ENCODE measurements at places on chromosomes 4 and X.
A peak's percentile ranks its signal among the peaks of the same experiment; 100 is the strongest.

DNA sequence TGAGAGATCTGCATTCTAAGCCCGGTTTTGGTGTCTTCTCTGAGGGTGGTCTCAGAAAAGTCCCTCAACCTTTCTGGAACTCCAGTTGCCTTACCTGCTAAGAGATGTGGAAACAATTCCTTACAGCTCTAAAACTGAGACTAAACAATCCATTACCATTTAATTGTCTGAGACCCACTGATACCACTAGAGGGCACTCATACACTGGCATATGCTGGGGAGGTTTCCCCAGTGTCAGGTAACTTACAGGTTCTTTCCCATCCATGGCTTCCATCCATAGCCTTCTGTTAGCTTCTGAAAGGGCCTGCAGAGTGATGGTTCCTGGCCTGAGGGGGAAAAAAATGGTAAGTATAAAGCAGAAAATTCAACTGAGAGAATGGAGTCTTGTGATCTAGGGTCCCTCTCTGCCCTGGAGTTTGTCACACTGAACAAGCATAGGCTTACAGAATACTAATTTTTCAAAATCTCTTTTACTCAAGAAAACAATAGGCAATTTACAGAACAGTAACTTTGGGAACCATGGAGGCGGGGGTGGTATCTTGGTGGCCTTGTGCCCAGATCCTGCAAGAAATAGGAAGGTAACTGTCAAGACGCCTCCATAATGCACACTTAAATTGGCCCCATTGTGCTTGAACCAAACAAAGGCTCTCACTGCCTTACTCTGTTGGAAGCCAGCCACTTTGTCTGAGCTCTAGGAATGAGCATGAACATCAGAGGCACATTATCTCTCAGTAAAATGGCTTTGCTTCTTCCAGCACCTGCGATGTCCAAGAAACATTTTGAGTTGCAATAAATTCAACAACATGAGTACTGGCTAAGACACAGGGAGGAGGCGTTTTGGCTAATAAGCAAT, 236.1 kb downstream of the OPHN1 start:
- 0 out of 2 replicates have a peak, but pooled peaks cover 1% of the 10 kb centered on the region for H3K36me3 ChIP-seq
- no peaks in the 10 kb centered on the region for H3K27me3 ChIP-seq
- H3K4me1 ChIP-seq = no peaks in the 10 kb centered on the region
- peak; percentile 57 for DNase-seq
- no peak overlapping the region for H3K4me3 ChIP-seq

- no peak for DNase-seq
- no peak overlapping the region for H3K4me3 ChIP-seq
- no peaks in the 10 kb centered on the region for H3K4me1 ChIP-seq
- no peaks in the 10 kb centered on the region for H3K27me3 ChIP-seq
- no peaks in the 10 kb centered on the region for H3K36me3 ChIP-seq
Observed at GRCh38 chr4:65033899-65034298, 624.6 kb upstream of the TECRL start.

DNA sequence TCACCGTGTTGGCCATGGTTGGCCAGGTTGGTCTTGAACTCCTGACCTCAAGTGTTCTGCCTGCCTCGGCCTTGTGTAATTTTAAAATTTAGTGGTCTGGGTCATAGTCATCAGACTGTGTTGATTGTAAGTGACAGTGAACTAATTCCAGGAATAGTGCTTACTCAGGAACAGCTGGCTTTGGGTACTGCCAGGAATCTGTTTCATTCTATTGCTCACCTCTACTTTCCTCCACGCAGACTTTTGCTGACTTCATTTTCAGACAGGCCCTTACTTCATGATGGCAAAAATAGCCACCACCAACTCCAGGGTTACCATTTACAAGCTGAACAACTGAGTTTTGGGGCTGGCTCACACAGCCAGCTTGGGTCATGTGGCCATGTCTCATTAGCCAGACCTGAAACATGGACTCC, 54.6 kb downstream of the FNIP2 start:
- H3K27me3 ChIP-seq = no peaks in the 10 kb centered on the region
- H3K27ac ChIP-seq = no peak overlapping the region
- peaks cover 25% of the 10 kb centered on the region for H3K4me1 ChIP-seq
- H3K4me3 ChIP-seq = no peak overlapping the region
- H3K36me3 ChIP-seq = no peaks in the 10 kb centered on the region

- H3K27ac ChIP-seq = no peak overlapping the region
- H3K4me3 ChIP-seq = no peak overlapping the region
- H3K4me1 ChIP-seq = peaks cover 3% of the 10 kb centered on the region
- H3K27me3 ChIP-seq = 0 out of 2 replicates have a peak, but pooled peaks cover 2% of the 10 kb centered on the region
- no peak for DNase-seq
Observed at GRCh38 chrX:132214518-132214917, 4.7 kb downstream of the RAP2C start.

DNA sequence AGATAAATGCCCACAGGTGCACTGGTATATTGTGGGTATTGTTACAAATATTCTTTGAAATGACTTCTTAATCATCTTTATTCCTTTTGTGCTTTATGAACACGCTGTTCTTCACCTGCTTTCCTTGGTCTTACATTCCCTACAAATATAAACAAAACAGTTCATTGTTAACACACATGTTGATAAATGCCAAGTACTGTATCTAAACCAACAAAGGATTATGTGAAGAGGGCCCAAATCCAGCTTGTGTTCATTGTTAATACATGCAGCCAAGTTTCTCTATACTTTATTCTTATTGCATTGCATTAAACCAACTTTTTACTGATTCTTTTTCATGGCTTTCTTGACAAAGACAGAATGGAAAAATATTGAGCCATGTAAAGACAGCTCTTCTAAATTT, 42.8 kb downstream of the AREG start:
- H3K27me3 ChIP-seq = no peaks in the 10 kb centered on the region
- no peak overlapping the region for H3K4me3 ChIP-seq
- H3K27ac ChIP-seq = no peak overlapping the region
- no peaks in the 10 kb centered on the region for H3K36me3 ChIP-seq
- DNase-seq = no peak
